ENCODE measurements at places on chromosomes 6 and 20.

- peak; percentile 14 for DNase-seq
These were observed 45.3 kb upstream of the SMIM8 start for GRCh38 chr6:87277123-87277522.

- no peak for DNase-seq
These were observed 25.2 kb downstream of the MAP7 start for GRCh38 chr6:136524936-136525413.

- no peak for DNase-seq
These were observed 771 bp upstream of the PPP1R3G start for GRCh38 chr6:5084360-5084780.

GRCh38 chr6:157535340-157536222, 154.6 kb downstream of the ZDHHC14 start:
- no peak for DNase-seq

DNA sequence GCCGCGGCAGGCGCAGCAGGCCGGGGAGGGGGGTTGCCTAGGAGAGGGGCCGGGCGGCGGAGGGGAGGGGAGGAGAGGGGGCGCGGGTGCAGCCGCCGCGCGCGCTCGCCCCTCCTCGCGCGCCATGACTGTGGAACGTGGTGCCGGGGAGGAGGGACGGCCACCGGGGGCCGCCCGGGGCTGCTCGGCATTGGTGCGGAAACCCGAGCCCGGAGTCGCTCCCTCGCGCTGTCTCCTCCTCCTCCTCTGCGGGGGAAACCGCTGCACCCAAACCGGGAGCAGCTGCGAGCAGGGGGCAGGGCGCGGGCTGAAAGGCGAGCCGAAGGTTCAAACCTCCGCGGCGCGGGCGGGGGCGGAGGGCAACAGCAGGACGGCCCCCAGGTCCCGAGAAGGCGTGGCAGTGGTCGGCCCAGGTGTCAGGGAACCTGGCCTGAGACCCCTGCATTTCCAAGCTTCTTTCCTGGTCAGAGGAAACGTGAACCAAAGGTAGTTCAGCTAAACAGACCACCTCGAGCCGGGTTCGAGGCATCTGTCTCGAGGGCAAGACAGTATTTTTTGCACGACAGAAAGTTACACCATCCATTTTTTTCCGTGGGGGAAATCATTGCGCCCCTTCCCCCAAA, 1.4 kb upstream of the TRERF1 start:
- peak; percentile 88 for DNase-seq

- no peak for DNase-seq
These were observed 180.5 kb downstream of the MCHR2 start for GRCh38 chr6:99813565-99813964.

GRCh38 chr20:20205141-20205861, 153.0 kb downstream of the CFAP61 start:
- DNase-seq = peak; percentile 52

- peak; percentile 29 for DNase-seq
These were observed 44.0 kb downstream of the EFCAB8 start for GRCh38 chr20:32902456-32903420.

DNA sequence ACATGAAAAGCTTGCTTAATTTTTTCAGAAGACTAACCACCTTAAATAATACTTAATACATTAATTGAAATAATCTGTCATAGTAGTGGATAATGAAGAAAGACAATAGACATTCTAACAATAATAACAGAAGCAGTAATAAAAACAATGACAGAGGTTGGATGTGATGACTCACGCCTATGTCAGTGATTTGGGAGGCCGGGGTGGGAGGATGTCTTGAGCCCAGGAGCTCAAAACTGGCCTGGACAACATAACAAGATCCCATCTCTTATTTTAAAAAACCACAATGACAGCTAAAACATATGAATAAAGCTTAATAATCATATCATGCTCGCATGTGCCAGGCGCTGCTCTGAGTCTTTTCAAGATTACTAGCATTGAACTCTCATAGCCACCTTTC, 105.5 kb downstream of the IPCEF1 start:
- no peak for DNase-seq

DNA sequence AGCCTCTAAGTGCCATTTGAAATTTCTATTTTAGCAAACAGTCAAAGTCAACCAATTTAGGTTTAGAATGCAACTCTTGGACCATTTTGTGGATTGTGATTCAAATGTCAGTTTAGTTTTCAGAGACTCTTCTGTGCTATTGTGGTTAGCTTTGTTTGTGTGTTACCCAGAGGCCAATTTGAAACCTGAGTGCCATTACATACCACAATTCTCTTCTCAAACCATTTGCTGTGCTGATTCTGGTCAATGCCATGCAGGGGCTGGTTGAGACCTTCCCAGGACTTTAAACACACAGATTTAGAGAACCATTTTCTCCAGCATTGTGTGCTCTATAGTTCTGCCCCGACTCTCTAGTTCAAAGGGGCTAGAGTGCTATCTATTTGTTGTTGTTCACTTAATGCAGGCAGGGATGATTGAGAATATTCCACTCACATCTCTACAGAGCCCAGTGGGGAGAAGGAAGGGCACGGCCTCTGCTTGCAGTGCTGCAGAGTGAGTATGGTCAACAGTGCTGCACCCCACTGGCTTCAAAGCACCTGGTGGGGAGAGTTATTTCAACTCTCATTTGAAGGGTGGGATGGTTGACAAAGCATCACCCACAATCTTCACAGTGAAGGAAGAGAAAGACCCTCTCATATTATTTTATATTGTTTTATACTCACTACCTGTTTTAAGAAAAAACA, 738.2 kb downstream of the COL12A1 start:
- DNase-seq = no peak

GRCh38 chr6:51349857-51350256, 531.2 kb downstream of the TFAP2B start:
- DNase-seq = no peak

GRCh38 chr6:161635975-161636374, 362.1 kb upstream of the AGPAT4 start:
- DNase-seq = no peak

- no peak for DNase-seq
These were observed 16.6 kb upstream of the ZNF831 start for GRCh38 chr20:59146780-59147565.

DNA sequence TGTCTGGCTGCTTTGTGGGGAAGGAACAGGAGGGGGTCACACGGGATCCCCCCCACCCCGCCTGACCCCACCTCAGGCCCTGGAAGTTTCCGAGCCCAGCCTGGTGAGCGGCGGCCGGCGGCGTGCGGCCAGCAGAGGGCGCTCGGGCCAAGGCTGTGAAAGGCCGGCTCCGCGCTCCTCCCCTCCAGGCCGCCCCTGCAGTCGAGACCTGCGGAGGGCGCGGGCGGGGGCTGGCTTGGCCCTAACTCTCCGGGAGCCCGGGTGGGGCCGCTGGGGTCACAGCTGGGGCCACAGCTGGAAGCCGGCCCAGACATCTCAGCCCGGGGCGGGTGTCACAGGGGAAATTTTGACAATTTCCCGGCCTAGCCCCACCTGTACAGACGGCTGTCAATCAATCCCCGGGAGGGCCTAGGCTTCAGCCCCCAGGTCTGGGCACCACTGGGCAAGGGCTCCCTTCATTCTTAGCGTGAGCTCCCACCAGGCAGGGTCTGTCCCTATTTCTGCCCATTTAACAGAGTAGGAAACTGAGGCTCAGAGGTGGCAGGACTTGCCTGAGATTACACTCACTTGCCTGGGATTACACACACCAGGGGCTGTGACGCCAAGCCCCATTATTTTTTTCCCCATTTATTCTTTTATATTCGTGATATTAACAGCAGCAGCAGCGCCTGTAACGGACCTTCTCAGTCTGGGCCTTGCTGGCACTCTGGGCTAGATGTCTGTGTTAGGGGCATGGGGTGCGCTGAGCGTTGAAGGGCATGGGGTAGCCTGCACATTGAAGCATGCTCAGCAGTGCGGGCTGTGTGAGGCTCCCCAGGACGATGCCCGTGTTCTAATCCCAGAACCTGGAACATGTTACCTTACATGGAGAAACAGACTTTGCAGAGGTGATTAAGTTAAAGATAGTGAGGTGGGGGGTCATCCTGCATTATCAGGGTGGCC, 23.0 kb downstream of the ZBP1 start:
- DNase-seq = peak; percentile 36

DNA sequence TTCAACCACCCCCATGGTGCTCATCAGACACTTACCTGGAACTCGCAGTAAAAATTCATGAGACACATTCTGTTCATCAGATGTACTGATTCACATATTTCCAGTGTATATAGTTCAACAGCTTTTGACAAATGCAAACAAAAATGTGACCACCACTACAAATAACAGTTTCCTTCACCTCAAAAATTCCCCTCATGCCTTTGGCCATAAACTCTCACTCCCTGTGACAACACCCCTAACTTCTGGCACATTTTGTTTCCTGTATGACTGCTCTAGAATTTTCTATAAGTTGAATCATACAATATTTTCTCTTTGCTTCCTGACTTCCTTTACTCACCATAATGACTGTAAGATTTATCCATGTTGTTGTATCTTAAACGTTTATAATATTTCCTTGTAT, 63.7 kb downstream of the C6orf118 start:
- DNase-seq = no peak

- no peak for DNase-seq
These were observed 163.3 kb downstream of the SCML4 start for GRCh38 chr6:107660839-107661238.

DNA sequence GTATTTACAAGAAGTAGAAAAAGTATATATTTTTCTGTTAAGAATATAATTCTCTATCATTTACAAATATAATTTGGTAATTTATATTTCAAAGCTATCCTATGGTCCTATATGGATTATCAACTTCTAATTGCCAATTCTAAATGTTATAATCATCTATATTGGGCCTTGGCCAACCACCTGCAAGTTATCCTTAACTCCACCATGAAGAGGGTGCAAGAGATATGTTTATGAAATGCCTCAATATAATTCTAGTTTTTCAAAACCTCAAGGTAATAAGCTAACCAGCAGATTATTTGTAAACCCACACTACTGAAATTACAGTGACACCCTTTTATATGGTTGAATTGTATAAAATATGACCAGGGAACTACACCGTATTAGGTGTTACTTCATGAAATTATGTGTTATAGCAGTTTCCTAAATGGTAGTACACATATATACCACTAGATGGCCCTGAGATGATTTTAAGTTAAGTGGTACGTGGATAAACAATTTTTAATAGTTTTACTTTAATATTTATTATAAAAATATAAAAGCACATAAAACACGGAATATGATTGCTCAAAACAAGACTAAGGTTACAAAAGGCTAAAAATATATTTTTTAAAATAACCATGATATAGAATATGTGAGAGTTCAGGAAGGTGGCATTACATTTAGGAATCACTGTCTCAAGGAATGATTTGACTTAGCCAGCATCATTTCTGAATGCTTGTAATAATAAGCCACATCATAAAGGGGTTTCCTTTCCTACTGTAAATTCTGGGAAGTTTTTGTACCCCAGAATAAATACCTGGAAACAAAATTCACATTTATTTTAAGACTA, 9.8 kb upstream of the PNISR start:
- DNase-seq = no peak

- no peak for DNase-seq
These were observed 180.4 kb downstream of the SASH1 start for GRCh38 chr6:148523048-148523447.

- no peak for DNase-seq
These were observed 29.8 kb upstream of the MCHR2 start for GRCh38 chr6:100023798-100024197.

DNA sequence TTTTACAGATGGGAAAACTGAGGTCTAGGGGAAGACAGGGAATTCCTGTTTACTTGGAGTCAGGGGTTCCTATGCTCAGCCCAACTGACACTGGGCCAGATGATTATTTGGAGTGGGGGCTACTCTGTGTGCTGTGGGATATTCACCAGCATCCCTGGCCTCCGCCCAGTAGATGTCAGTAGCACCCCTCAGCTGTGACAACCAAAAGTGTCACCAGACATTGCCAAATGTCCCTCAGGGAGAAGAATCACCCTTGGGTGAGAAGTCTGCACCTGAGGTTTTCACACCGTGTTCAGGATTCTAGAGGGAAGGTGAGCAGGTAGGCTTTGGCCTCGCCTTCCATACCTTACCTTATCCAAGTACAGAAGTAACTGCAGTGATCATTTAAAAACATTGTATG, 27.6 kb downstream of the CDH26 start:
- DNase-seq = peak; percentile 27

- no peak for DNase-seq
These were observed 592.3 kb downstream of the FRK start for GRCh38 chr6:115468272-115469005.

- no peak for DNase-seq
These were observed 229.5 kb upstream of the RNF24 start for GRCh38 chr20:4244700-4245485.

DNA sequence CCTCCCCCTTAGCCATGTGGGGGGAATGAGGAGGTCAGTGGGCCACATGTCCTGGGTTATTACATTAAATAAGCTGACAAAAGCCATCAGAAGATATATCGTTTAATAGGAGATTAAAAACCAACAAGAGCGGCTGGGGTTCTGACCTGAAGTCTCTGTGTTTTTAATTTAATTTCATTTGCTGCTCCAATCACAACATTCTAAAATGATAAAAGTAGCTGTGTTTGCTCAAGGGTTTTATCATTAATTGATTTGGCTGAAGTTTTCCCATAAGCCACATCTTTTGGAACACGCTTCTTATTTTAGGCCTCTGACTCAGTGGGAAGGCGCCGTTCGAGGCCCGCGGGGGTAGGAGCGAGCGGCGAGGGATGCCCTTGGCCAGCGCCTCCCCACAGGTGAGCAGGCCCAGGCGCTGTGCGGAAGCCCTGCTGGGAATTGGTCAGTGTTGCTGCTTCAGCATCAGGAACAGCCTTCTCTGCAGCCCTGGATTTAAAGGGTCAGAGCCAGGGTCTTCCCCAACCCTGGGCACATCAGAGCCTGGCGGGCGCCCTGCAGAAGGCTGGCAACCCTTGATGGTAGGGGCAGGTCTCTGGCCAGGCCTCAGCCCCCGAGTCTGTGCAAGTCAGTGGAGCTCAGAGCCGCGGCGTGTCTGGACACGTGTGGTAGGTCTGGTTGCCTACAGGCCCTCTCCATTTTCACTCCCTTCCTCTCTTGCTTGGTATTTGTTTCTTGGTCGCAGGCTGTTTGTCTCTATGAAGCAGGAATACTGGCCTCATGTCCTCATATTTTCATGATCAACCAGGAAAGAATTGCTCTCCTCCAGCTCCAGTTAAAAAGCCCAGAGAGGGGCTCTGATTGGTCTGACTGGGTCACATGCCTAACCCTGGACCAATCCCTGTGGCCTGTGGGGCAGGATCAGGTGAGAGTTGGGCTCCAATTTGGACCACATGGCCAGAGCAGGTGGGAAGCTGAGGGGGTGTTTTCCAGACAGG, 30.9 kb upstream of the MLN start:
- DNase-seq = no peak

DNA sequence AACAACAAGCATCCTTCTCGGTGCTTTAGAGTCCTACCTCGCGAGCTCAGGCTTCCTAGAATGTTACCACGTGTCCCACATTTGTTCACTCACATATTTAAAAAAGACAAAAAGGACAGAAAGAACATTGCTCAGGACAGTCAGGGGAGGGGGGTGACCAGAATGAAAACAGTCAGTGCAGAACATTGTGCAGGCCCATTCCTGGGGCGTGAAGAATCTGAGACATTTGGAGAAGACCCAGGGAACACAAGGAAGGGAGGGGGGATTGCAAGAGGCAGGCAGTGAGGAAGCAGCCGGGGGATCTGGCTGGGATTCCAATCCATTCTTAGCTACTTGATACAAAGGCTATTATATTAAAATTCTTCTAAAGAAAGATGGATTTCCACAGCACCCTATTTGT, 270.4 kb upstream of the CITED2 start:
- DNase-seq = no peak

Measured in NCI-H2029 (cell line).